SJCRH30 (cell line): ENCODE measurements at places on chromosomes 2 and 18.
A peak's percentile ranks its signal among the peaks of the same experiment; 100 is the strongest.

DNA sequence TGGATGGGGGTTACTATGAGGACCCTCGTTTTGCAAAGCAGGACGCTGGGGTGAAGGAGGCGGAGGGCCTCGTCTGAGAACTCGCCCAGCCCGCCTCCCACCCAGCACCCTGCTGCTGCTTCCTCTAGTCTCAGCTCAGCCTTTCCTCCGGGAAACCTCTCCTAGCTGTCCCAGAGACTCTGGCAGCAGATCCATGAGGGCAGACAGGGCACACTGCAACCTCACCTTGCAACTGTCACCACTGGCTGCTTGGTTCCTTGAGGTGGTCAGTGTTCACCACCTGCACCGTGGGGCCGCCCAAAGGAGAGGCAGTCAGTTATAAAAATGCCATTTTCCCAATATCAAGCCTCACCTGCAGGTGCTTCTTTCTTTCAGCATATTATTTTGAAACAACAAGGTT is 45.6 kb downstream of the PARD6G start:
- H3K4me3 ChIP-seq, result no peak overlapping the region
- H3K27me3 ChIP-seq, result no peaks in the 10 kb centered on the region
- no peaks in the 10 kb centered on the region for H3K36me3 ChIP-seq
- no peak overlapping the region for H3K27ac ChIP-seq

GRCh38 chr2:215521031-215521430 is 85.2 kb upstream of the FN1 start:
- no peak overlapping the region for H3K27ac ChIP-seq
- H3K36me3 ChIP-seq, result no peaks in the 10 kb centered on the region
- no peak overlapping the region for H3K4me3 ChIP-seq
- no peaks in the 10 kb centered on the region for H3K27me3 ChIP-seq
- no peak for DNase-seq
- peaks cover 20% of the 10 kb centered on the region for H3K4me1 ChIP-seq

DNA sequence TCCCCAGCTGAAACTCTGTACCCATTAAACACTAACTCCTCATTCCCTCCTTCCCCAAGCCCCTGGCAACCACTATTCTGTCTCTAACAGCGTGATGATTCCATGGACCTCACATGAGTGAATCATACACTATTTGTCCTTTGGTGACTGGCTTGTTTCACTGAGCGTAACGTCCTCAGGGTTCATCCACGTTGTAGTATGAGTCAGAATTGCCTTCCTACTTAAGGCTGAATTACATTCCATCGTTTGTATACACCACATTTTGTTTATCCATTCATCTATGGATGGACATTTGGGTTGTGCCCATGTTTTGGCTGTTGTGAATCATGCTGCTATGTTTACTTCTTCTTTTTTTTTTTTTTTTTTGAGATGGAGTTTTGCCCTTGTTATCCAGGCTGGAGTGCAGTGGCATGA is 19.6 kb upstream of the CABLES1 start:
- 0 out of 2 replicates have a peak overlapping the region, but pooled peaks have one; percentile 84 for H3K27ac ChIP-seq
- peaks cover 11% of the 10 kb centered on the region for H3K4me1 ChIP-seq
- no peak overlapping the region for H3K4me3 ChIP-seq
- H3K27me3 ChIP-seq, result no peaks in the 10 kb centered on the region

- DNase-seq, result no peak
- H3K36me3 ChIP-seq, result no peaks in the 10 kb centered on the region
- no peak overlapping the region for H3K27ac ChIP-seq
- H3K4me3 ChIP-seq, result no peak overlapping the region
- H3K27me3 ChIP-seq, result no peaks in the 10 kb centered on the region
These were observed 75.7 kb upstream of the ATIC start for GRCh38 chr2:215236131-215236530.

DNA sequence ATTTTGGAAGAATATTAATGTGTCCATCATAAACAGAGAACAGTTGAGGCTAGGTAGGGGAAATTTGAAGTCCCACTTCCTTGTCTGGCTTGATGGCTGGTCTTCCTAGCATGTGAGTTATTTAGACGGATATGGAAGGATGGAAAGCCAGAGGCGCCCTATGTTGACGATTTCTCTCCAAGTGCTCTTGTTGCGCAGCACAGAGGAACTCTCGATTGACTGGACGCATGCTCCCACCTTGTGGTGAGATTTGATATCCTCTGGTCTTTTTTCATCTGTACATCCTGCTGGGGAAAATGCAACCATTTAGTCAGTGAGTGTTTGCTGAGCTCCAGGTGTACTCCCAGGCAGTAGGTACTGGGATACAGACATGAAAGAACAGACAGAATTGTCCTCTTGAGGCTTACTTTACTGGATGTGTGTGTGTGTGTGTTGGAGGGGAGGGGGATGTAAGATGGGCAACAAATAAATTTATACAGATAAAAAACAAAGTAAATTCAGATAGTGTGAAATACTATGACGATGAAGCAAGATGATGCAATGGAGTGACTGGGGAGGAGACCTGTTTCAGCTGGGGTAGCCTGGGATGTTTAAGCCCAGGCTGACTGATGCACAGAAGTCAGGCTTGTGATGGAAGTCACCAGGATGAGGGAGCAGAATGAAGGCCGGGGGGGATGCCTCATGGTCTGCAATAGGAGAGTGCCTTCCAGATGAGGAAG is 137.2 kb downstream of the TRIM43 start:
- peak; percentile 66 for DNase-seq
- H3K27ac ChIP-seq, result no peak overlapping the region
- no peaks in the 10 kb centered on the region for H3K27me3 ChIP-seq
- no peaks in the 10 kb centered on the region for H3K4me1 ChIP-seq
- no peak overlapping the region for H3K4me3 ChIP-seq
- no peaks in the 10 kb centered on the region for H3K36me3 ChIP-seq

- H3K4me1 ChIP-seq, result peaks cover 29% of the 10 kb centered on the region
- H3K4me3 ChIP-seq, result peak overlapping the region; percentile 38
- H3K27me3 ChIP-seq, result no peaks in the 10 kb centered on the region
- DNase-seq, result peak; percentile 96
- peak overlapping the region; percentile 85 for H3K27ac ChIP-seq
- peaks cover 15% of the 10 kb centered on the region for H3K36me3 ChIP-seq
These were observed 704 bp upstream of the ODC1 start for GRCh38 chr2:10448576-10449485.

GRCh38 chr2:121483021-121483420 is 47.7 kb upstream of the RNU4ATAC start:
- H3K4me1 ChIP-seq, result peaks cover 9% of the 10 kb centered on the region; the same call in 1 of the 2 replicates
- no peak for DNase-seq
- no peaks in the 10 kb centered on the region for H3K36me3 ChIP-seq
- H3K27me3 ChIP-seq, result no peaks in the 10 kb centered on the region

DNA sequence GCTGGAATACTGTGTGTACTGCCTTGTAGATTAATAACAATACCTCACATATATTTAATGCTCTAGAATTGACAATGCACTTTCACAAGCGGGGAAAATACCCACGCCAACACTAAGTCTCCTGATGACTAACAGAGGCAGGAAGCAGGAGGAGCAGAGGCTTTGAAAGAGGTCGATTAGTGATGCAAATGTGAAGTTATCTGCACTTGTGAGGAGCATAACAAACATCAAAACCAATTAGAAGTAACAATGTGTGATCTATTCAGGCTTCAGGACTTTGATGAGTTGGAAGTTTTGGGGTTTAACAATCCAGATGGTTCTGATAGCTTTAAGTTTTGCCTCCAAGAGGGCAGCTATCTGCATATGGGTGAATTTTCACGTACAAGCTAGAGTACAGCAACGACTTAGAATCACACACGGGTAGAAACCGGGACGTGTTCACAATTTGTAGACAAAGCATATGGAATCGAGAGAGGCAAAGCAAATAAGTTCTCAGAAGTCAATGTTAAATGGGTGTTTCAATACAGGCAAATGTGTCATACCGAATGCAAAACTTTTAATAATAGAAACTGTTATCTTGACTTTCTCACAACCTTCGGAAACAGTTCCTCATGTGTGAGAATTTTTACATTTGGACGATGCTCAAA is 114.5 kb downstream of the METTL8 start:
- H3K27me3 ChIP-seq, result no peaks in the 10 kb centered on the region
- DNase-seq, result no peak
- H3K27ac ChIP-seq, result no peak overlapping the region
- no peak overlapping the region for H3K4me3 ChIP-seq

DNA sequence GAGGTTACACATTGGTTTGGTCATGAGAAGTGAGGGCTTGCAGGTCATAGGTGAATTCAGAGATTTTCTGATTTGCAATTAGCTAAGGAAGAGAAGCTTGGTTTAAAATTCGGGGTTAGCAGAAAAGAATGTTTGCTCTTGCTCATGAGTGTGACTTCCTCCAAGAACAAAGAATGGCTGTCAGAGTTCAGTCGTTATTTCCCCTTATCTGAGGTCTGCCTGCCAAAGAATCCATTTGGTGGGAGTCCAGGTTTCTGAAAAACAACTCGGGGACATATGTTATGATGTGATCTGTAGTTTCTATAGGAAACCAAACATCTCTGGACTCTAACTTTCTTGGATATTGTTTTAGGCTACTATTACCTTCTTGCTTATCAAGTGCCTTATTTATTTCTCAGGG is 3.2 kb upstream of the UGT1A6 start:
- no peaks in the 10 kb centered on the region for H3K4me1 ChIP-seq
- H3K4me3 ChIP-seq, result no peak overlapping the region
- no peaks in the 10 kb centered on the region for H3K36me3 ChIP-seq
- no peak overlapping the region for H3K27ac ChIP-seq
- H3K27me3 ChIP-seq, result no peaks in the 10 kb centered on the region

DNA sequence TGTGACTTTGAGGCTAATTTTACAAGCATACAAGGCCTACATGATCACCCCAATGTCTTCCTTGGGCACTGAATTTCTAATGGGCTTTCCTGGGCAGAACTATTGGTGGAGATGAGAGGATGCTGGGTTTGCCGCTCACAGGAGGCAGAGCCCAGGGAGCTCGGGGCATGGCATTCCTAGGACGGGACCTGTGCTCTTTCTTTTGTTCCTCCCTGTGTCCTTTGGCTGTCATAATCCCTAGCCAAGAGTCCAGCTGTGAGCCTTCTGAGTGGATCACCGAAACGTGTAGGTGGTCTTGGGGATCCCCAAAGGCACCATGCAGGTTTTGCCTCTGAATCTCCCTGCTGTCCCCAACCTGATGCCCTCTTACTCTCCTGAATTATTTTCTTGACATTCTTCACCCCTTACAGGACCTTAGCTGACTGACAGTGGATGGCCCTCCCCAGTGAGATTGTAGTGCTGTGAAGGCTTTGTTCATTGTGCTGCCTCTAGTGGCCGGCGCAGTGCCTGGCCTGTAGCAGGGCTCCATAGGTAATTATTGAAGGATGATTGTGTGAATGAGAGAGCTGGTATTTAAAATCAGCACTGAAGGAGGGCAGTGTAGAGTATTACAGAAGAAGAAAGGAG is 221.9 kb downstream of the ZNF407 start:
- DNase-seq, result no peak
- H3K4me3 ChIP-seq, result no peak overlapping the region
- 0 out of 2 replicates have a peak, but pooled peaks cover 2% of the 10 kb centered on the region for H3K4me1 ChIP-seq

DNA sequence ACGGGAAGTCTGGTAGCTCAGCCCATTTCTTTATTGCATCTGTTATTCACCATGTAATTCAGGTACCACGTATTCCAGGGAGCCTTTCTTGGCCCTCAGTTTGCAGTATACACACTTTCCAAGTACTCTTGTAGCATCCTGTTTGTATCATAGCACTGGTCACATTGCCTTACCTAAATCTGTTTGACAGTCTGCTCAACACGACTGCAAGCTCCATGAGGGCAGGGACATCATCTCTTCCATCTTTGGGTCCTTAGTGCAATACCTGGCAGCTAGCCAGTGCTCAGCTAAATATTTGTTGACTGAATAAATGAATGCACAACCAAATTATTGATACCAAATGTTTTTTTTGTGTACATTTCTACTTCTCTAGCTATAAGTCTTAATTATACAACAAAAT is 11.2 kb upstream of the IL18R1 start:
- no peaks in the 10 kb centered on the region for H3K36me3 ChIP-seq
- H3K27ac ChIP-seq, result no peak overlapping the region
- no peaks in the 10 kb centered on the region for H3K4me1 ChIP-seq
- no peak for DNase-seq
- H3K27me3 ChIP-seq, result no peaks in the 10 kb centered on the region

GRCh38 chr2:38178119-38178518 is 102.2 kb upstream of the CYP1B1 start:
- H3K27me3 ChIP-seq, result no peaks in the 10 kb centered on the region; the same call in 1 of the 2 replicates
- no peaks in the 10 kb centered on the region for H3K36me3 ChIP-seq
- no peak overlapping the region for H3K4me3 ChIP-seq
- no peaks in the 10 kb centered on the region for H3K4me1 ChIP-seq

DNA sequence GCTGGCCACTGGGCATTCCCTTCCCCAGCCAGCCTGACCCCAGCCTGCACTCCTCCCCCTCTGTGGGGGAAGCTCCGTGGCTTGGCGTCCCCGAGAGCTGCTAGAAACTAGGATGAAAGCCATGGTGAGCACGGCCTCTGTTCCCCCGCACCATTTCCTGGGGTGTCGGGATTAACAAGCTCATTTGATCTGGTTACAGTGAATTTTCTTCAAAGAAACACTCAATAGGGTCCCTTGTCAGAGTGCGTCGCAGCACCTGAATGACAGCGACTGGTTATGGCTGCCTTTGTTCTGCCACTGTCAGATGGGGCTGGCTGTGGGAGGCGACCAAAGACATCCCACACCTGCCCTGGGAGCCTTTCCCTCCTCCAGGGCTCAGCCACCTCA is 7.7 kb upstream of the ALPI start:
- H3K27ac ChIP-seq, result no peak overlapping the region
- H3K4me1 ChIP-seq, result peaks cover 5% of the 10 kb centered on the region; the same call in 1 of the 2 replicates
- no peak overlapping the region for H3K4me3 ChIP-seq
- no peaks in the 10 kb centered on the region for H3K36me3 ChIP-seq

GRCh38 chr2:65430603-65431420 is 1.6 kb downstream of the SPRED2 start:
- peak overlapping the region; percentile 67 for H3K27ac ChIP-seq
- no peaks in the 10 kb centered on the region for H3K27me3 ChIP-seq
- peak; percentile 77 for DNase-seq
- peak overlapping the region; percentile 96 for H3K4me3 ChIP-seq

GRCh38 chr2:240784629-240785423 is 35.2 kb downstream of the KIF1A start:
- H3K4me1 ChIP-seq, result no peaks in the 10 kb centered on the region
- H3K4me3 ChIP-seq, result no peak overlapping the region
- no peaks in the 10 kb centered on the region for H3K36me3 ChIP-seq
- DNase-seq, result no peak
- H3K27ac ChIP-seq, result no peak overlapping the region
- H3K27me3 ChIP-seq, result no peaks in the 10 kb centered on the region

GRCh38 chr2:19312949-19313348 is 45.5 kb downstream of the OSR1 start:
- no peak overlapping the region for H3K4me3 ChIP-seq
- no peaks in the 10 kb centered on the region for H3K36me3 ChIP-seq
- no peaks in the 10 kb centered on the region for H3K27me3 ChIP-seq
- peak; percentile 31 for DNase-seq

- DNase-seq, result no peak
- no peak overlapping the region for H3K27ac ChIP-seq
- no peaks in the 10 kb centered on the region for H3K27me3 ChIP-seq
- H3K36me3 ChIP-seq, result no peaks in the 10 kb centered on the region
These were observed 364.2 kb downstream of the CLIP4 start for GRCh38 chr2:29479401-29479800.

GRCh38 chr2:47598476-47598875 is 184.5 kb upstream of the MSH6 start:
- no peaks in the 10 kb centered on the region for H3K27me3 ChIP-seq
- no peaks in the 10 kb centered on the region for H3K4me1 ChIP-seq
- peak; percentile 22 for DNase-seq
